ENCODE measurements at places on chromosomes 6 and 20.

GRCh38 chr6:113055061-113055460 is 707.9 kb downstream of the RFPL4B start:
- no peak for DNase-seq

DNA sequence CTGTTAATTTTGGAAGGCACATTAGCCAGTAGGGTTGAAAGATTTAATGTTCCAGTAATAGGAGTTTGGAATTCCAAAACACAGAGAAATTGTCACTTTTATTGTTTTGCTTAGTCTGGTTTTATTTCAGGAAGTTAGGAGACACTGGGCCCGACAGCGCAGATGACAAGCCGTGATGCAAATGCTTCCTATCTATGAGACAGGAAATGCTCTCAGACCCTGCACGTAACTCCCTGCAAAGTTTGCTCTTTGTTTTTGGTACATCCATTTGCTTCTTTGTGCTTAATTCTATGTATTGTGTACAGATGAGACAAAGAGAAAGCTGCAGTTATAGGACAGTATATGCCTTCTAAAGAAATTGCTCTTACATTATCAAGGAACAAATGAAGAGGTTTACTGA is 201.6 kb upstream of the SGK1 start:
- DNase-seq: peak; percentile 61

DNA sequence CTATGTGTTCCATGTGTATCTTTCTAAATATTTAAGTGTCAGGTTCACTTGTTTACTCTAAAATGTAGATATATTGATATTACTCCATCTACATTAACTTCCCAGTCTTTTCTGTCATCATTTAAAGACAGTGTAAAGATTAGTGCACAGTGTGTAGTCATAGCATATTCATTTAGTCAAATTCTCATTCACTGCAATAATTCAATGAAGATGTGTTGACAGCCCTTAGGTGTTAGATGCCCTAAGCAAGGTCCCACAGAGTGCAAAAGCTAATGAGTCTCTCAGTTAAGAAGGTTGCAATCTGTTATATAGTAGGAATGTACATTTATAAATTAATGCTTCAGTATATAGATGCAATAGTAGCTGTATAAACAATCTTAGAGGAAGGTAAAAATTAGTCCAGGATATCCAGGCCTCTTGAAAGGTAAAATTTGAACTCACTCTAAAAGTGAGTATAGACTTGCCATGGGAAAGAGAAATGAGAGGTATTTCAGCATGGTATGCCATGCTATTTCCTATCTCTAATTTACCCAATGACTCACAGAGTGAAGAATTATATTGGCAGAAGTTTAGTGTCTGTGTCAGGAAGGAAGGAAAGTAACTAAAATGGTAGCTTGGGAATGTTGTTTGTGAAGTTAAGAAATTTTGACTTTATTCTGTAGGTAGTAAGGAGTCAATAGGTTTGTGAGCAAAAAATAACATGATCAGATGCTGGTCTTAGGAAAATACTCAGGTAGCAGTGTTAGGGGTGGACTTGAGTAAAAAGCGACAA is 969.9 kb upstream of the CITED2 start:
- no peak for DNase-seq

DNA sequence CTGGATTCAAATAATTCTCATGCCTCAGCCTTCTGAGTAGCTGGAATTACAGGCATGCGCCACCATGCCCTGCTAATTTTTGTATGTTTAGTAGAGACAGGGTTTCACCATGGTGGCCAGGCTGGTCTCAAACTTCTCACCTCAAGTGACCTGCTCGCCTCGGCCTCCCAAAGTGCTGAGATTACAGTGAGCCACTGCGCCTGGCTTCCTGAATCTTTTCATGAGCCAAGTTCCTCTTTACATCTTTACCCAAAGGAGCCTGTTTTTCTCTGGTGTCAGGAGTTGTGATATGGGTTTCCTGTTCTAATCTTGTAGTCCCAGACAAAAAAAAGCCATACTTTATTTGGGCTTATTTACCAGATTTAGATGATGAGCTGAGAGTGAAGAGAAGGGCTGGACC is 34.4 kb downstream of the PCNA start:
- no peak for DNase-seq

DNA sequence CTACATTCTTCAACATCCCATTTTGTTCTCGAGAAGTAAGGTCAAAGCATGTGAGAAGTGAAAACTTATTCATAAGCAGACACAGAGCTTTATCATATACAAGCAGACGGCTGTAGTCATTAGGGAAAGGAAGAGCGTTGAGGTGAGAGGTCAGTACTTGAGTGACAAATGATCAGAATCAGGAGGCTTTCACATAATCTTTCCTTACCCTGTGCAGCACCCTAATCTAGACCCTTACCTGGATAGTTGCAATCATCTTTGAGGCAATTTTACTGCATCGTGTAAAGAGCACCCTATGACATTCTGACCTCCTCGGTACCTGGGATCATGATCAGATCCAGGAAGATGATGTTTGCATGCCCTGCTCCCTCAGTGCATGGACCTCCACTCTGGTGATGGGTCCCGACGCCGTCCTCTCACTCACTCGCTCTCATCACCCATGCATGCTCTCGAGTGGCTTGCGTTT is 62.7 kb downstream of the RNF182 start:
- DNase-seq: no peak

DNA sequence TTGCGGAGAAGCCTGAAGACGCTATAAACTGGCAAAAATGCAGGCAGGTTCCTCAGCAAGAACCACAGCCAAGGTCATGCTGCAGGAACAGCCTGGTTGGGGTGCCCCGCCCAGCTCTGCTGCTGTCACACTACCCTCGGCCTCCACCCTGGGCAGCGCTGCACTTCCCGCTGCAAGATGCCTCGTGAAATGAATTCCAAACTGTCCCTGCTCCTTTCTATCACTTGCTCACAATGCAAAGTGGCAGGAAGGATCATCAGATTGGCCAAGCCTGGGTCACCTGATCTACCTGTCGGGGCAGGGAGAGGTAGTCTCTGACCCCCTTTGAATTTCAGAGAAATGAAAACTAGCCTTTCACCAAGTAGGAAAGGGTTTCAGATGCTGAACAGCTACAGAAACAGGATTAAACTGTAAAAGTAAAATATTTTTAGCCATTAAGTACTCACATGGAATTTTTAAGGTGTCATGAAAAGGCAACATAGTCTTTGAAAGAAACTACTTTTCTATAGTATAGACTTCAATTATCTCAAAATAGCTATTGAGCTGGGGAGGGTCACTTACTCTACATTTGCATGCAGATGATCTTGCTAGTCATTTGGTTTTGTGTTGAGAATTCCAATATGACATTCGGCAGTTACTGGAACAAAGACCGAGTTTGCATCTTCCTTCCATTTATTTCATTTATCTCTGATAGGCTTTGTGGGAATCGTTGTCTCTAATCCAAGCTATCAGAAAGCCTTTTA is 236.4 kb upstream of the ASCC3 start:
- DNase-seq: no peak

DNA sequence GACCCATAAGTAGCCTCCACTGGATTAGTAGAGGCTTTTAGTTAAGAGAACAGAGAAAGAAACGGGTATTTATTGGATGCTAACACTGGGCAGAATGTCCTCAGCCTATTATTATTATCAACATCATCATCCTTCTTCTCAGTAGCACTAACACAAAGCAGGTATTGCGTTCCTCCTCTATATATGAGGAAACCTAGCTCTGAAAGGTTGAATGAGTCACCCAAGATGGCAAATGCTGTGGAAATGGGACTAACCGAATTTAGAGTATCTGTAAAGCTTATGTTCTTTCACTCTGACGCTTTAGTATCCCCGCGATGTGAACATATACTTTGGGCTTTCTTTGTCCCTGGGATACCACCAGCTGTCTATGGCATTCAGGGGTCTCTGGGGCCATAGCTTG is 77.0 kb downstream of the ADTRP start:
- no peak for DNase-seq

DNA sequence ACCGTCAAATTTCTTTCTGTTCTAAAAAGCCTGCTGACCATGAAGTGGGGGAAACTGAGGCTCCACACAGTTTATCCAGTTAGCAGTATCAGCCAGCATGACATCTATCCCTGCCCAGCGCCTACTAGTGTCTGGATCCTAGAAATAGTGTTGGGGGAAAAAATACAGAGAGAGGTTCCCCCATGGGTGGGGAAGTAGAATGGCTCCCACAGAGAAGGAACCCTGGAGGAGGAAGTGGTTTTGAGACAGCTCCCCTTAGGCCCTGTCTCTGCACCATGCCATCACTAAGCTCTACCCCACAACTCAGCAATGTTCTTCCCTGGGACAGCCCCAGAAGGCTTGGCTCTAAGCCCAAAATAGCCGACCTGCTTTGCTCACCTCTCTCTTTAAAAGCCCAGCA is 153.4 kb downstream of the MBOAT1 start:
- no peak for DNase-seq

GRCh38 chr6:147003186-147003585 is 201.0 kb upstream of the STXBP5 start:
- no peak for DNase-seq

- DNase-seq: no peak
Measured at GRCh38 chr20:42492290-42492689, 697.4 kb downstream of the PTPRT start.

- no peak for DNase-seq
Measured at GRCh38 chr6:21748343-21749056, 154.9 kb downstream of the SOX4 start.

- DNase-seq: no peak
Measured at GRCh38 chr6:43395776-43396175, 26.3 kb upstream of the ZNF318 start.

GRCh38 chr6:166441325-166442078 is 58.8 kb upstream of the MPC1 start:
- DNase-seq: no peak

GRCh38 chr6:152273638-152274037 is 363.5 kb downstream of the SYNE1 start:
- no peak for DNase-seq

DNA sequence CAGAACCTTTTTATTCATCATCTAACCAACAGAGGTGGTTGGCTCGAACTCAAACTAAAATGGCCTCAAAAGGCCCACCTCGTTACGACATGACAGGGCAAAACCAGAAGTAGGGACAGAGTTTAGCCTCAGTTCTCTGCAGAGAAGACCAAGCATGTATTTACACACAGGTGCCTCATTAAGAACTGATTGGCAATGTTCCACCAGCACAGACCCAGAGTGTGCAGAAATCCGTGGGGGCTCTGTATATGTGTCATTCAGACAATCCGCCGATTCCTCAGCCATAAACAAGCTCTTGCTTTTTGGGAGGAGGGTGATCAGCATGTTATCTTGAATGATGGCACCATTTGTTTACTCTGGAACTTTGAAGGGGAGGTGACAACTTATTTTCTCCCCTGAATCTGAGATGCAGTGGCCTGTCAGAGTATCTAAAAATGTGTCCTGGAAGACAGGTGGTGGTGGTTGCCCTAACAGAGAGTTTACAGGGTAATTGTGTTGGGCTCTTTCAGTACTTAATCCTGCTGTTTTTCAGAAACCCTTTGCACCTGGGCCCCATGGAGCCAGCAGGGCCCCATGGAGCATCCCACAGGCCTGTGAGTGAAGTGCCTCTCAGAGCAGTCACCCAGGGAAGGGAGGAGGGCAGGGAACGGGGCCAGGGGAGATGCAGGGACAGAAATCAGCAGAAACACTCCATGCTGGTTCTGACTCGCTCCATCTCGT is 29.1 kb upstream of the C20orf203 start:
- DNase-seq: no peak

GRCh38 chr6:26270903-26271667 is 93.9 kb upstream of the BTN3A2 start:
- DNase-seq: peak; percentile 84

DNA sequence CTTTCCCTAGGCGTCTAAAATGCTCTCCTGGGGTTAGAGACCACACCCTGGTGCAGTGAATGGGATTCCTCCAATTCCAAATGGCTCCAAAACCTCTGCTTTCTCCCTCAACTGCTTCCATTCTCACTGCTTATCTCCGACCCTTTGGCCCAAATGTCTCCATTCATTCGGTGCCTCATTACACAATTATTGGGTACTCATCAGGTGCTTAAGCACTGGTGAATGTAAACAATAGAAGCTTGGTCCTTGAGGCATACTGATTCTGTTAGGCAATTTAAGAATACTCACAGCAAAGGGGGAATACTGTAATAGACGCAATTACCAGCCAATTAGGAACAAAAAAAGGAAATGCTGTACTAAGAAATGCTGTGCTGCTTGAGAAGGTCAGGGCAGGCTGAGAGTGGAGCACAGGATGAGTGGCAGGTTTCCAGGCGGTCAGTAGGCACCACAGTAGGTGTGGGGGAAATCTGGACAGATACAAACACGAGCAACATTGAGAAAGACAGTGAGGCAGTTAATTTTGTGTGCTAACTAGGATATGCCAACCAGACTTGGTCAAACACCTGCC is 23.0 kb downstream of the GMDS start:
- DNase-seq: no peak

- DNase-seq: no peak
Measured at GRCh38 chr6:40688214-40688761, 101.1 kb upstream of the LRFN2 start.

DNA sequence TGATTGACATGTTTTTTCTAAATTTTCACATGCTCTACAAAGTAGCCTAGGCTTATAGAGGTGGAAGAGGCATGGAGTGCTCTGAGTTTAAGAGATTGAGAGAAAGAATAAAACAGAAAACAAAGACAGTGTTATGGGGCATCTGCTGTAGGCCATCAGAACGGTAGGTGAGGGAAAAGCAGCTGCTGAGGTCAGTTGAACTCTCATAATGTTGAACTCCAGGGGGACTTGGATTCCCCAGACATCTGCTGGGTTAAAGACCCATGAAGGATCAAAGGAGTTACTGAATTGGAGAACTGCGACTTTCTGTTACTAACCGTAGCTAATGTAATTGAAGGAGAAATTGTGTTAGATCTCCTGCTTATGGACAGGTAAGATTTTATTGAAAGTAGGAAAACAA is 333.9 kb downstream of the TFAP2B start:
- no peak for DNase-seq

DNA sequence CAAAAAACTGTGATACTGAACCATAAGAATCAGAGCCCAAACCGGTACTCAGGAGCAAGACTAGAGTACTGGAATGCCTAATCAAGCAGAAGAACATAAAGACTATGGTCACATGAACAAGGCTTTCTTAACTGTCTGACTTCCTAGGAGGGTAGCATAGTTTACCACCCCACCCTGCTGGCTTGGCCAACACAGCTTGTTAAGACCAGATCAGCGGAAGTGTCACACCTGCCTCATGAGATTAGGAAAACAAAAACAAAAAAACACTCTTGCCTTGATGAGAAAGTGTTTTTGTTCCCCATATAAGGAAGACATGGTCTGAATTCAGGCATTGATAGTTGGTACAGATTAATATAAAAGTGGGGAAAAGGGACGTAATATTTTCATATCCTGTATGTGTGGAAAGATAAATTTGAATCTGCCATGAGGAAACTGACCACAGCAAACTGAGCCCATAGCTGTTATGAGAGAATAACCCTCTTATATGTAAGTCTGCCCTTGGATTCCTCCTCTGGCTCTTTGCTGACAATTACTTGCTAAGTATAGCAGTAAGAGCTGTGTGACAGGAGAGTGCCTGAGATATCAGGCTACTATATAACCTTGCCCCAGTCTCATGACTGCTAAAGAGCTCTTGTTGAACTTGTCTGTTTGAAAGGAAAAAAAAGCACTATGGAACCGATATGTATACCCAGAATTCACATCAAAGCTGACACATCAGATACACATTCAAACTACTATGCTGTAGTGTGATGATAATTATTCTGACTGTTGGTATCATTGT is 197.1 kb downstream of the EPHA7 start:
- DNase-seq: no peak

- DNase-seq: no peak
Measured at GRCh38 chr6:72414657-72415056, 207.2 kb upstream of the KCNQ5 start.

Data from CD4-positive, alpha-beta memory T cell (primary cell).